Activated naive CD4-positive, alpha-beta T cell treated with anti-CD3 and anti-CD28 coated beads, Interleukin-2, amount 50 U/mL, for 72 hours (primary cell): ENCODE measurements at places on chromosomes 11 and 22. TPM values are rescaled to one million over a fixed set of nuclear protein-coding genes. Genes with fewer than 3 reads are reported as not detected.

DNA sequence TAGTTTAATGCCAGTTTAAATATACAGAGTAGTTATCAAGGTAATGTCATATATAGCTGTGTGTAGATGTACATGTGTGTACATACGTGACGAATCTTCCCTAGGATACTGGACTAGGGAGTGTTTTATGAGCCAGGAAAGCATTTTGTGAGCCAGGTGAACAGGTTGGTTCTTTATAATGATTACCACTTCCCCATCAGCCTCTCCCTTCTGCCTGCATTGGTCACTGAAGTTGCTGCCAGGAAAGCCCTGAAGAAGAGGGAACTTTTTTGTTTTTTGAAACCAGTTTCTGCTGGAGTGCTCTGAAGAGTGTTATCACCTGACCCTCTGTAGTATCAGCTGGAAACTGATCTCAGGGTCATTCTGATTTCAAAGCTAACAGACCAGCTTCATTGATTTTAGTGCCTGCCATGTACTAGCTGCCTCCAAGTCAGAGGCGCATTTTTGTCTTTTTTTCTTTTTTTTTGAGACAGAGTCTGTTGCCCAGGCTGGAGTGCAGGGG is 14.2 kb upstream of the ST14 start:
- DNase-seq, result no peak

DNA sequence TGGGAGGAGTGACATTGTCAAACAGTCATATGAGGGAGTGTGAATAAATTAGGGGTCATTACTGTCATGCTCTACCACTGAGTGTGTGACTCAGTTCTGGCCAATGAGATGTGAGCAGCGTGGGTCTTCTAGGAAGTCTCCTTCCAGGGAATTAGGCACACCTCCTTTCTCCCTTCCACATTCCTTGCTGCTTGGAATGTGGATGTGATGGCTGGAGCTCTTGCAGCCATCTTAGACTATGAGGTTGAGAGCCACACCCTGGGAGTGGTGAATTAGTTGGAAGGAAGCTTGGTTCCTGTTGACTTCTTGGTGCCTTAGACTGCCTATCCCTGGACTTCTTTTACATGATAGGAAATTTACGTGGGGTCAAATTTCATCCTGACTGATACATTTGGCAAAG is 36.5 kb upstream of the SMIM38 start:
- DNase-seq, result no peak

GRCh38 chr11:134266841-134267251 is 9.3 kb upstream of the GLB1L3 start:
- no peak for DNase-seq

- DNase-seq, result no peak
Observed at GRCh38 chr11:43948341-43949225, 6.1 kb downstream of the C11orf96 start.

Gene KCNJ1
- not detected for total RNA-seq

DNA sequence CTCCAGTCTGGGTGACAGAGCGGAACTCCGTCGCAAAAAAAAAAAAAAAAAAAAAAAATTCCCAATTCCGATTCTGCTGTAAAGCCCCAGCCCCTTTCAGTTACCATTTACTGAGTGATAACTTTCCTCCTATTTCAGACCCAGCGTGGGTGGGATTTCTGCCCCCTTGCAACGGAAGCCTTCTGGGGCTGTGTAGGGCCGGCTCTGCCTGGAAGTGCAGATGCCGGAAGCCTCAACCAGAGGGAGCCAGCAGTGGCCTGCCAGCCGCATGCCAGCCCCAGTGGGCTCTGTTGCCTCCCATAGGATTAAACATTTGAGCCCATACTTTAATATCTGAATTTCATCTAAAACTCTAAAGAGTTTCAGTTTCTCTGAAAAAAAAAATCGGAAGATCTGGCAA is 60.0 kb upstream of the NUP50 start:
- DNase-seq, result no peak

DNA sequence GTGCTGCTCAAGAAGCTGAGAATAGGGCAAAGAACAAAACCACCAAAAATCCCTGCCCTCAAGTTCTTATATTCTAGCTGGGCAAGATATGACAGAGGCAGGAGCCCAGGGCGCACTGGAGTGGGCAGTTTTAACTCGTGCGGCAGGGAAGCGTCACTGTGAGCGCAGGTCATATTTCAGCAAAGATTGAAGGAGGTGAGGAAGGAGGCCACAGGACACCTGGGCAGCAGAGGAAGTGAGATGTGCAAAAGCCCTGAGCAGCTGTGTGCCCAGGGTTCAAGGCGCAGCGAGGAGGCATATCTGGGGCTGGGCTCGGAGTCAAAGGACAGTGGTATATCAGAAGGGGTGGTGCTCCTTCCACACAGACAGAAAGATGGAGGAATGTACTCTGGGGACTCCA is 13.5 kb downstream of the KCNC1 start:
- DNase-seq, result no peak

- no peak for DNase-seq
Observed at GRCh38 chr22:19937616-19938473, 3.7 kb upstream of the COMT start.

Gene GUCY1A2
- total RNA-seq, result 0.04 TPM

GRCh38 chr11:114084414-114084813 is 24.9 kb downstream of the ZBTB16 start:
- DNase-seq, result no peak

- DNase-seq, result no peak
Observed at GRCh38 chr11:30109774-30110173, 92.9 kb upstream of the KCNA4 start.

DNA sequence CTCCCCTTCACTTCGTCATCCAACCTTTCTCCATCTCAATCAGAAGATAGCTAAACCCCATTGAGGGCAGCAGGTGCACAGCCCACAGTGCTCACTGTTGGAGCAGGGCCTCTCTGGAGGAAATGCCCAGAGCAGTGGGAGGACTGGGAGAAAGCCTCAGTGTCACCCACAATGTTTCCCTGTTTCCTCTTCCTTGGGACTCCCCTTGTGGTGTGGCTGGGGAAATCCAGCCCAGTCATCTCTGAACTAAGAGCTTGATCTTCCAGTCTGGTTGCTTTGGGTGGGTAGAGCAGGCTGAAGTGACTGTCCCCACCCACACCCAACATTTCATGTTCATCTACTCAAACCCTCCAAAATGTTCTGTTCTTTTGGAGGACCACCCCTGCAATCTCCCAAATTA is 29.8 kb upstream of the EED start:
- peak; percentile 71 for DNase-seq

Gene SLC22A8
- total RNA-seq, result not detected

Gene CASP5
- total RNA-seq, result not detected

GRCh38 chr11:28659716-28660348 is 551.6 kb downstream of the METTL15 start:
- DNase-seq, result no peak

DNA sequence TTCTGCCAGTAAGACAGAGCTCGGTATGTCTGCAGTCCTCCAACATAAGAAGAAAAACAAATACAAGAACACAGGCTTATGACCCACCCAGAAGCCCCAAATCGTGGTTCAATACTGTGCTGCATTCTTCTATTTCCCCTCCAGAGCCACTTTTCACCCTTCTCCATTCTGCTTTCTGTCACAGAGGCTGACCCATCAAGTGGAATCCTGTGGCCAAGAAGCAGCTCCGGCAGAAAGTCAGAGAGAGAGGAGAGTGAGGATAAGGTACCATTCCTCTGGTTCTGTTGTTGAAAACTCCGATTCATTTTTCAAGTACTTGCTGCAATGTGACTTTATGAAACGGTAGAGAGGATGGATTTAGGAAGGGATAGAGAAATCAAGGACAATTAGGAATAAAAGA is 30.4 kb downstream of the PGM2L1 start:
- no peak for DNase-seq

Gene MAJIN
- total RNA-seq, result 0.45 TPM
